ENCODE measurements at places on chromosomes 4 and X. TPM values are rescaled to one million over a fixed set of nuclear protein-coding genes. Genes with fewer than 3 reads are reported as not detected.

The TMSB15C gene
- total RNA-seq: 1.8 TPM

DNA sequence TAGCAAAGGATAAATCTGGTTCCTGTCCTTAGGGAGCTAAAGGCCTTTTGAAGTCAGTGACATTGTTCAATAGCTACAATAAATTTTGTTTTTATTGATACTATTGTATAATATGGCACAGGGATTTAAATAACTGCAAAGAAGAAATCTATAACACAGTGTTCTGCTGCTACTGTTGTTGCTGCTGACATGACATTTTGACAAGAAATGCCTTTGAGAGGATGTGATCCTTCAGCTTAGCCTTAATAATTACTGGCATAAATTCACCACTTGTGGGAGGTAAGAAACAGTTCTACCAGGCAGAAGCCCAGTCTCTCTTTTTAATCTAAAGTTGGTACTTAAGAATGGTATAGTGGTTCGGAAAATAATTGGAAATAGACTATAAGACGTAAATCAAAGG lies 4.1 kb downstream of the SULT1E1 start:
- DNase-seq: no peak

DNA sequence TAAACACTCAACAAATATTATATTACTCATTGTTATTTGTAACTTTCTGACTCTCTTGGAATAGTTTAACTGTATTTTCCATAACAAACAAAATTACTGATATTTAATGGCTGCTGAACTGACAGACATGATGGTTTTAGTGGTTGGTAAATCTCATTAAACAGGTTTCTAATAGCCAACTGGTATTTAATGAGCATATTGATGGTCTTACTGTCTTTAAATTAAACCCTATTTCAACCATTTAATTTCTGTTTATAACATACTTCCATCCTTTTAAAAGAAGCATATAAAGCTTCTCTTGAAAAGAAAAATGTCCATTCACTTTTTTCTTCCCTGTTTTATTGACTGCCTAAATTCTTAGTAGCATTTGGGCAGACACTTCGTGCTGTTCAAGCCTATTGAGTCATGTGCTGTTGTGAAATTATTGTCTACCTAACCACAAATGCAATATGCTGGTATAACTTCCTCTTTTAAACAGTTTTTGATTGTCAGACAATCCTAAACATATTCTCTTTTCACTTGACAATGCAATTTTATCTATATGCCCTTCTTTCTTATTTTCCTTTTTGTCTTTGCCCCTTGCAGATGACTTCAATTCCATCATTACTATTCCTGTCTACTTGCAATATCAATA lies 163.9 kb upstream of the SLC7A11 start:
- no peak for DNase-seq

DNA sequence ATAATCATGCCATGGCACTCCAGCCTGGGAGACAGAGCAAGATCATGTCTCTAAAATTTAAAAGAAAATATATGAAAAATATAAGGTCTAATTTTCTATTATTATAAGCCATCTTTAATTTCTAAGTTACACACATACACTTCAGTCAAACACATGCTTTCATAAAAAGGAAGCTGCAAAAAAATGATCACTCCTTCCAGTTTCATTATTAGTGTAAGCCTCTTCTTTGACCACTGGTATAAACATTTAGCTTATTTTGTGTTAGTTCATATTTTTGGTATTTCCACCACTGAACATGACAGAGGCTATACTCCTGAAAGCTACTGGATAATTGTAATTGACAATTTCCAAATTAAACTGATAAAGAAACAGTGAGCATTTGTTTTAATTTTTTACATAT lies 163.3 kb upstream of the USP38 start:
- DNase-seq: no peak

- DNase-seq: no peak
These were observed 1153.4 kb upstream of the AGA start for GRCh38 chr4:178595500-178596138.

- no peak for DNase-seq
These were observed 132.1 kb upstream of the GK2 start for GRCh38 chr4:79540143-79540542.

Data from breast epithelium (tissue), 4 donors.